ENCODE measurements at places on chromosomes 5 and 9.

GRCh38 chr5:65061250-65061973 lies 292.7 kb downstream of the CWC27 start:
- DNase-seq = no peak

GRCh38 chr5:14107536-14107935 lies 35.6 kb upstream of the TRIO start:
- DNase-seq = no peak

DNA sequence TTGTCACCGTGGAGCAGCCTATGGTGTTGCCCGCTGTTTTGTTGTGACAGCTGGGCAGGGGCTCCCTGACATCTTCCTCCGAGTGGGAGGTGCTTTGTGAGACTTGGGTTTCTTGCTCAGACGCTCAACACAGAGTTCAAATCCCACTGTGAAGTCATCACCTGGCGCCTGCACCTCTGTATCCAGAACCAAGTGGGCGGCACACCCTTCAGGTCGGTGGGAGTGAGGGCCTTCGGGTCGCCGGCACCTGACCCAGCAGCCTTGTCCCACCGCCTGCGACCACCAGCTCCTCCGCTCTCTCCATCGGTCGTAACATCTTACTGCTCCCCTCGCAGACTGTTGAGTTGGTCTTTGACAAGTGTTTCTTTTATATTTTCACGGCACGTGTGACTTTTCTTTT lies 37.6 kb upstream of the EXOC3 start:
- no peak for DNase-seq

GRCh38 chr5:55672477-55672911 lies 39.6 kb downstream of the SLC38A9 start:
- no peak for DNase-seq

DNA sequence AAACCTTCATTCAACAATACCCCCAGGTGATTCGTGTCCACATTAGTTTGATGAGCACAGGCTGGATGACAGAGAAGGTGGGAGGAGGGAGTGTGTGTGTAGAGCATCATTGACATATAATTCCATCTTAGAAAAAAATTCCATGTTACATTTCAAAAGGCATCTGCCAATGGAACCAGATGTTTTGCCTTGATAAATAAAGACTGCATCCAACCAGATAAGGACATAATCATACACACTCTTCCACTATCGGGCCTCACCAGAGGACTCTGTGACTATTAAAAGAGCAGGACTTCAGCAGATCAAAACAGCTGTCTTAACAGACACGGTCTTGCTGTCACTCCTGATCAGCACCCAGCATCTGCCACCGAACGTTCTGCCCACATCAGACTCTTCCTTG lies 96.4 kb upstream of the SPIN1 start:
- no peak for DNase-seq

DNA sequence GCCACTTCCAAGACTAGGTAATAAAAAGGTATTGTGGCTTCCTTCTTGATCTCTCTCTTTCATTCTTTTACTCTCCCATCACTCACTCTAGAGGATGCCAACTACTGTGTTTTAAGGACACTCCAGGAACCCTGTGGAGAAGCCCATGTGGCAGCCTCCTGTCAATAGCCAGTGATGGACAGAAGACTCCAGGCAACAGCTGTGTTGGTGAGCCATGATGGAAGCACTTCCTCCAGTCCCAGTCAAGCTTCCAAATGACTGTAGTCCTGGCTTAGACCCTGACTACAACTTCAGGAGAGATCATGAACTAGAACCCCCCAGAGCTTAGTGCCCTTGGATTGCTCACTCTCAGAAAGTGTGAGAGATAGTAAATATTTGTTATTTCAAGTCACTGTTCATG lies 123.9 kb downstream of the PPP2R2B start:
- DNase-seq = no peak

DNA sequence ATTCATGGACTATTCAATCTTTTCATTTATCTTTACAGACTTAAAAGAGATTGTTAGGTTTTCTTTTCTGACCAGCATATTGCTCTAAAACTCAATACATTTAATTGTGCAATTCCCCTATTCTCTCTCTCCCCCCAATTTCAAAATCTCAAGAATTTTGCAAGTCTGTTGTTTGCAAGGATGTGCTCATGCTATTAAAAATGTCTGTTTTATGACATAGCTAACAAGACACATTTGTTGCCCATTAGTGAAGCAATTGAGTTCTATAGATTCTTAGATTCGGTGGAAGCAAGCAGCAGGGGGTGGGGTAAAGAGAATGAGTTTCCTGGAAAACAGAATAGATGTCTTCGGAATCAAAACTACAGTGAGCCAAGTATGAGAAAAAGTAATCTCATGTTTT lies 8.5 kb upstream of the CSNK1A1 start:
- no peak for DNase-seq

GRCh38 chr9:37997636-37998374 lies 71.2 kb downstream of the SHB start:
- DNase-seq = no peak

DNA sequence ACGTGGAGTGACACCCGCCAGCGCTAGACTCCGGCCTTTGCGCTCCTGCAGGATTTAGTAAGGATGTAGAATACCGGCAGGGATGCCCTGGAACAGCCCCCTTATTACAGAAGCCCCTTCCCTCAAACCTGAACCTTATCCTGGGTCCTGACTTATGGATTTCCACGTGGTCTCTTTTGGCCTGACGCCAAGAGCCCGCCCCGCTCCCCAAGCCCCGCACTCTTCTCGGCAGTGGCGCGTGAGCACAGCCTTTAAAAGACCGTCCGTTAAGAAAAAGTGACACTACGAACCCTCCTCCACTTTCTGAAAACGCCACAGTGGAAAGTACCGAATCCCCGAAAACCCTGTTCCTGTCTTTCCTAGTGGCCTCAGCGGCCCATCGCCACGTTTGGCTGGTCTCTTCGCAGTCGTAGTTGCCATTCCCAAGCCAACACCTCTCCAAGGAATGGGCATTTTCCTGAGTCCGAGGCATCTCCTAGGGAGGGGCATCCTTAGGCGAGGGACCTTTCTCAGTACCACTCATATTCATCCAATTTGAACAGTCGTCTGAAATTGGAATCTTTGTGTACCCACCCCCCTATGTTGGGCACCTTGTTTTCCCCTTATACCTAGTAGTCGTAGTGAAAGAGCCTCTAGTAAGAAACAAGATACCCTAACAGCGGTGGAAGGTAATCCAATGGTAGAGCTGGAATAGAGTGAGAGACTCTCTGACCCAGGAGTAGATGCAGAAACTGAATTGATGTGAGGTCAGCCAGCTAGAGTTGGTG lies 732 bp upstream of the MCIDAS start:
- DNase-seq = no peak

DNA sequence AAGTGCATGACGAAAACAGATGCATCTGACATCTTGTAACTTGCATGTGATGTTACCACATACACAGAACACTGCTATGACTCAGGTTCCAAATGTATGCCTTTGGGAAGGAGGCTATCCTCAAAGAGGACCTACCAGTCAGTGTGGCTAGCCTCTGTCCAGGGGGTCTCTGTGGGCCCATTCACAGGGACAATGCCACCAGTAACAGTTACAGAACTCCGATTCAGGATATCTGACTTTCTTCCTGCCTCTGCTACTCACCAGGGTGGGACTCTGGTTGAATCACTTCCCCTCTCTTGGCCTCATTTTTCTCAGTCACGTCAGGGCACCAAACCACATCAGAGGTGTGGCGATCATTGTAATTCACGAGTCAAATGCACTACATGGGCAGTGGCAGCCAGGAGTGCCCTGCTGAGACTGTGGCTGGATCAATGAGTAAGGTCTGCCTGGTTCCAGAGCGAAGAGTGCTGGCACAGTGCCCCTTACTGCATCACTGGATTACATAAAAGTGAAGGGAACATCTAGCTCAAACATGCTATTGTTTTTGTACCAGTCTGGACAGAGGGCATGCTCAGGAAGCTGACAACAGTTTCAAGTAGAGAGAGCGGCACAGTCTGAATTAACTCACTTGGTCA lies 13.2 kb downstream of the ATOX1 start:
- DNase-seq = no peak

DNA sequence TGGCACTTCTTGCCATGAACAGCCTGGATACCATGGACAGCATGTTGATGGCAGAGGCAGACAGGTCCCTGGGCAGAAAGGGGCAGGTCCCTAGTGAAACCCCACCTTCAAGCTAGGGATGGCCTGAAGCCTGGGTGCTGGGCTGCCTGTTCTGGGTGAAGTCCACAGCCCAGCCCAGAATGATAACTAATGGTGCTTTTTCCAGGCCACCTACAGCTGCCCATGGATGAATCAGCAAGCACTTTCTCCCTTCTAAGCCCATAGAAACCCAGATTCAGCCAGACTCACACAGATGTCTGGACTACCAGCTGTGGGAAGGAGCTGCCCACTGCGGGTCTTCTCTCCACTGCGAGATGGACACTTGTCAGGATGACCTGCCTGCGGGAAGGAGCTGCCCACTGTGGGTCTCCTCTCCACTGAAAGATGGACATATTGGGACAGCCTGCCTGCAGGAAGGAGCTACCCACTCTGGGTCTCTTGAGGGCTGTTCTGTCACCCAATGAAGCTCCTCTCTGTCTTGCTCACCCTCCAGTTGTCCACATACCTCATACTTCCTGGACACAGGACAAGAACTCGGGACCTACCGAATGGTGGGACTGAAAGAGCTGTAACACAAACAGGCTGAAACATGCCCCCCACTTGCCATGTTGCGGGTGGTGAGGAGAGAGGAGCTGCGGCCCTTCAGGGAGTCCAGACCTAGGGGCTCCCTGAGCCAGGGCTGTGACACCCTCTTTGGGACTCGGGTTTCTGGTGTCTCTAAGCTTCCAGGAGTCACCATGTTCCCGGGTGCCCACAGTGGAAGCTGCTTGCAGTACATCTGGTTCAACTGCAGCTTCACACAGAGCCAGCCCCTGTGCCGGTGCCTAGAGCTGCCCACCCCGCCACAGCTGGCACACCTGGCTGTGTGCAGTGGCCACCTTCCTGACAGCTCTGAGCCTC lies 60.7 kb upstream of the SYNPO start:
- no peak for DNase-seq

GRCh38 chr5:4576161-4576748 lies 563.9 kb upstream of the ADAMTS16 start:
- DNase-seq = no peak

GRCh38 chr9:90546200-90546599 lies 96.4 kb downstream of the DIRAS2 start:
- peak; percentile 88 for DNase-seq

DNA sequence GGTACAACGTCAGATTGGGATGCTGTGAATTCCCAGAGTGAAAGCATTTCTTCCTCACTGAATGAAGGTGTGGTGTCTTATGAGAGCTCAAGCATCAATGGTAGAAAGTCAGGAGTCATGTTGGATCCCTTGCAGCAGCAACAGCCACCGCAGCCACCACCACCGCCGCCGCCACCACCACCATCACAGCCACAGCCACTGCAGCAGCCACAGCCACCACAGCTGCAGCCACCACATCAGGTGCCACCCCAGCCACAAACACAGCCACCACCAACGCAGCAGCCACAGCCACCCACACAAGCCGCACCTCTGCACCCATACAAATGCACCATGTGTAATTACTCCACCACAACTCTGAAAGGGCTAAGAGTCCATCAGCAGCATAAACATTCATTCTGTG lies 62.4 kb downstream of the ZNF462 start:
- no peak for DNase-seq

DNA sequence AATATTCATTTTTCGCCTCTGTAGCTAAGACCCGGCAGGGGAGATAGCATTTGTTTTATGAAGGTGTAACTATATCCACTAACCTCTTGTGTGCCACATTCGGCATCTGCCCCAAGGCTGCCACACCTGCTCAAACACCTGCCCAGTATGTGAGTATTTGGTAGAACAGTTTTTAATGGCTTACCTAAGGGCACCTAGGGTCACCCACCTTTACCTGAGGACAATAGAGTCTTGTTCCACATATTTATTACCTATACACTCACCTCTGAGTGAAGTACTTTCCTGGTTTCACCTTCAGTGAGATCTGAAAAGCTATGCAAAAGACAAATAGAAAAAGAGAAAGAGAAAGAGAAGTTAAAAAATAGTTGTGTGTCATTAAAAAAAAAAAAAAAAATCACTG lies 68.0 kb upstream of the PIP5K1B start:
- no peak for DNase-seq

DNA sequence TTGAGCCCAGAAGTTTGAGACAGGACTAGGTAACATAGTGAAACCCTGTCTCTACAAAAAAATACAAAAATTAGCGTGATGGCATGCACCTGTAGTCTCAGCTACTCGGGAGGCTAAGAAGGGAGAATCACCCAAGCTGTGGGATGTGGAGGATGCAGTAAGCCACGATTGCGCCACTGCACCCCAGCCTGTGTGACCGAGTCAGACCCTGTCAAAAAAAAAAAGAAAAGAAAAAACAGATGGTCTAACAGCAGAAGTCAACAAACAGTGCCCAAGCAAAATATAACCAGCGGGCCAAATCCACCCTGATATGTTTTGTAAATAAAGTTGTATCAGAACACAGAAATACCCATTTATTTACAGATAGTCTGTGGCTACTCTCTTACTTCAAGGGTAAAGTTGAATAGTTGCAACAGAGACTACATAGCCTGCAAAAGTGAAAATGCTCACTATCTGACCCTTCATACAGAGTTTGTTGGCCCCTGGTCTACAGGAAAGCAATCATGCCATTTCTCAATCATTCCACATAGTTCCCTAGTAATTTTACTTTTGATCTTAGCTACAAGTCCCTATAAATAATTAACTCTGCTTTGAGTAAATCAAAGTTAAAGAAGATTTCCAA lies 383.7 kb downstream of the TLE1 start:
- DNase-seq = no peak

DNA sequence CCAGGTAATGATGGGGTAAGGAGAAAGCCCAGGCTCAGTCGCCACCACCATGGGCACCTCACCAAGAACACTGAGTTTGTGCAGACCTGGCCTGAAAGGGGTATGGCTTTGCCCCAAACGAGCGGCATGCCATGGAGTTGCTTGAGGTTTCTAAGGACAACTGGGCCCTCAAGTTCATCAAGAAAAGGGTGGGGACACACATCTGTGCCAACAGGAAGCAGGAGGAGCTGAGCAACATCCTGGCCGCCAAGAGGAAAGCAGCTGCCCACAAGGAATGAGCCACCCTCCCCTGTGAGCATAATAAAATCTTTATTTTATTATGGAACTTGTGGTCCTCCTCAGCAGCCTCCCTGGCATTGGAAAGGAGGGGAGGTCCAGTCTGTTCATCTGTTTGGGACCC lies 23.8 kb downstream of the CD14 start:
- DNase-seq = no peak

GRCh38 chr9:72464857-72465592 lies 56.4 kb upstream of the TMC1 start:
- no peak for DNase-seq

Measured in neuronal stem cell (in vitro differentiated cells).